ENCODE measurements at places on chromosomes 5 and 9.

DNA sequence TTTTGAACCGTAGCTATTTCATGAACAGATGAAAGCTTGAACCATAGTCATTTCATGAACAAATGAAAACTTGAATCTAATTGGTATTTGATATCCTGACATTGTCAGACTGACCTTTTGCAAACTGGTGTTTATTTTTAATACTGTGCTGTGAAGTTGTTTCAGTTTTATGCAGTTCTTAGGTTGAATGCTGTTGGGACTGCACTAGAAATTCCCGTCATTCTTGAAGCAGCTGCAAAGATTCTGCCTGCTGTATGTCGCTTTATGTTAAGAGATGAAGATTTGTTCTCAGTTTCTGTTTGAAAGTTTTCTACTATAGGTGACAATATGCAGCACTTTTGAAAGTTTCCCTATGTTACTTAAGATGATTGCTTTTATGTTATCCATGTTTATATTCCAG lies 22.5 kb upstream of the FAM120AOS start:
- no peak for DNase-seq

GRCh38 chr5:176837707-176838115 lies 27.4 kb downstream of the UNC5A start:
- DNase-seq = peak; percentile 97

DNA sequence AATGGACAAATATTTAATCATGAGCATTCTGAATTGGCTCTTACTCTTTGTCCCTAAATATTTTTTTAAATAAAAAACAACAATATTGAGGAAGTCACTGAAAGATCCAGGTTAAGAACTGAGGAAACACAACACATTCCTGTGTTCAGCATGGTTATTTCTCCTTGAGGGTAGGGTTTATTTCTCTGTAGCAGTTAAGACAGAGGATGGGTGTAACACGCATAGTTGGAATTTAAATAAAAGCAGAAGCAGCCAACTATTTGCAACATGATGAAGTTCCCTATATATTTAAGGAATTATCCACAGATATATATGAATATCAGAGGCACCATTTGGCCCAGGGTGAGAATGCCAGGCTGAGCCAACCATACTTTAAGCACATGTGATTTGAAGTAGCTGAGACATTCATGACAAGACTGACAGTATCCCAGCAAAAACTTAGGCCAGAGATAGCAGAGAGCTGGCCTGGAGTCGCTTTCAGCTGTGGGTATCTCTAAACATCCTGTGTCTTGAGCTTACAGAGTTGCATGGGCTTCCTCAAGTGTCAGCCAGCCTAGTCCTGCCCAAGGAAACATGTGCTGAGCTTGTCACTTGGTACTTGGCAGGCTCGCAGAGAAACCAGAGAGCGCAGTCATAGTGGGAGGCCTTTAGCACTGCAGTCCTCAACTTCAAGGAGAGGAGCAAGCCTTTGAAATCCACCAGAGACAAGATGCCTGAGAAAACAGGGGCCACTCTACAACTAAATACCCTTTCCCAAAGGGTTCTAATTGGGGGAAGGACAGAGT lies 43.6 kb downstream of the SEMA5A start:
- DNase-seq = no peak

DNA sequence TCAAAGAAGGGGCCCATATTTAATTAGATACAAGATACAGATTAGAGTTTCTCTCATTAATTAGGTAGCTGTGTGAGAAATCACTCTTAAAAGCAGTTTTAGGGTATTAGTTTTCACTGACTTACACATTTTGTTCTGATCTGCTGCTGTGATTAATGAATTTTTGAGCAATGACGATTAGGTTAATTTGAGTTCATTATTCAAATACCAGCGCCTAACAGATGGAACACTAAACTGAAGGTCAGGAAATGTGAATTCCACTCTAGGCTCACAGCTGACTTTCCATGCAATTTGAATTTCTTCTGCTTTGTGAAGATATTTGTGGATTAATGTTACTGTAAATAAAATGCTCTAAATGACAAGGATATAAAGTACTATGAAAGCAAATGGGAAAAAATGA lies 380.6 kb downstream of the ADGRV1 start:
- peak; percentile 40 for DNase-seq

DNA sequence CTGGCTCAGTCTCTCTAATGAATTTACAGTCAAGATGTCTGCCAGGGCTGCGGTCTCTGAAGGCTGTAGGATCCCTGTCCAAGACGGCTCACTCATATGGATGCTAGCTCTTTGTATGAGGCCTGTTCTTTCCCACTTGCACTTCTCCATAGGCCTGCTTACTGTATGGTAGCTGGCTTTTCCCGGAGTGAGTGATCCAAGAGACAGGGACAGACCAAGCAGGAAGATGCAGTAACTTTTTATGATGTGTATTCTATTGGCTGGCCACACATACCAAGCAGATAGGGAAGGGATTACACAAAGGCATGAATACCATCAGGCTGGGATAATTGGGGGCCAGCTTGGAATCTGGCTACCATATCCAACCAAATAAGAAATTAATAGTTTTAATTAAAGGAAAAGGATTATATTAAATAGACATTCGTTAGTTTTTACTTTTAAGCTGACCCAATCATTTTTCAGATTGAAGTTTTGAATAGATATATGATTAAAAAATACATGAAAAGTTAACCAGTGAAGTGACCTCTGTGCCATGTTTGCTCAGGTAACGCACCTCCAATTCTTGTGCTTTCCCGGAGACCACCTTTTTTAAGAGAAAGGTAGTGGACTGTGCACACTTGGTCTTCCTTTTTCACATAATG lies 20.6 kb downstream of the NSD1 start:
- DNase-seq = peak; percentile 28

Data from astrocyte of the hippocampus (primary cell).